Right kidney (tissue), 9 donors: ENCODE measurements at places on chromosomes 7 and 10.

GRCh38 chr10:88901206-88901983, 21.4 kb downstream of the STAMBPL1 start:
- DNase-seq, result no peak

- DNase-seq, result no peak
Observed at GRCh38 chr10:42929993-42930392, 146.9 kb upstream of the RET start.

GRCh38 chr7:101166909-101167644, 1.7 kb upstream of the VGF start:
- no peak for DNase-seq

- no peak for DNase-seq
Observed at GRCh38 chr10:120205368-120206018, 251.5 kb upstream of the PLPP4 start.

DNA sequence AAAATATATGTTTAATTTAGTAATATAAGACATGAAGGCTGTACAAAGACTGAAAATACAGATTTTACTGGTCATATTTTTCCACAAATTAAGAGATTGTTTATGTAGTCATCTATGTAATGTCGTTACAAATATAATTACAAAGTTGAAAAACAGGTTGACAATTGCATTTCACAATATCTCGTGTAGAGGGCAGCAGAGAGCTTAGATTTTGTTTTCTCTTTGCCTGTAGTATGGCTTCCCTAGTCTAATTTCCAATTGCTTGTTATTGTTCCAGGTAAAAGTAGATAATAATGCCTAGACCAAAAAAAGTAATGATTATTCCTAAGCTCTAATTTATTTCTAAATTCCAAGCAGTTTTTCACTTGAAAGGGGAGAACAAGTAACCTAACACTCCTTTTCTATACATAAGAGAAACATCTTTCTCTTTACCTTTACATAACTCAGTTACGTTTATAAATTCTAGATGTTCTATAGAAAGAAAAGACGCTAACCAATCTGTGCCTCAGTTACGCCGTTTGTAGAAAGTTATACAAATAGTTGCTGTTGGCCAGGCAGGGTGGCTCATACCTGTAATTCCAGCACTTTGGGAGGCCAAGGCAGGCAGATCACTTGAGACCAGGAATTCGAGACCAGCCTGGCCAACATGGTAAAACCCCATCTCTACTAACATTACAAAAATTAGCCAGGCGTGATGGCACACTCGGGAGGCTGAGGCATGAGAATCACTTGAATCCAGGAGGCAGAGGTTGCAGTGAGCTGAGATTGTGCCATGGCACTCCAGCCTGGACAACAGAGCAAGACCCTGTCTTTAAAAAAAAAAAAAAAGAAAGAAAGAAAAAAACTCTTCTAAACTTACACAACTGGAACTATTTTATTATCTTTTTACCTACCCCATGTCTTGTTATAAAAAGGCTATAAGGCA, 30.0 kb downstream of the NET1 start:
- no peak for DNase-seq
